ENCODE measurements at places on chromosomes 6 and 20.
A peak's percentile ranks its signal among the peaks of the same experiment; 100 is the strongest.

- DNase-seq: no peak
These were observed 232.1 kb upstream of the TENT5A start for GRCh38 chr6:81984599-81984998.

GRCh38 chr20:57450419-57450818 is 59.2 kb downstream of the RBM38 start:
- DNase-seq: peak; percentile 87

DNA sequence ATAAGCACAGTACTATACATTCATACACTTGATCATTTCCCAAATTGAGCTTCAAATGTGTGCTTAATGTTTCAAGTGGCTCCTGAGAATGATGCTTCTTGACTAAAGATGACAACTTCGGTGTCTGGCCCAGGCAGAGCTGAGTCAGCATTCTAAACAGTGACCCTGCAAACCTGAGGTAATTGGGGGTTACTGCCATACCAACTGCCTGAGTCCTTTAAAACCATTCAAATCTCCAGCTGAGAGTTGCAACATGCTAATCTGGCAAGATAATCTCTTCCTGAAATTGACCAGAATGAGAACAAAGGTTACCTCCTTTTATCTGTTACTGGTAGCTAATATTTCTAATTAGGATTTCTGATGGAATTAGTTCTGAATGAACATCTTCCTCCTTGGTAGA is 8.2 kb downstream of the BACH2 start:
- DNase-seq: no peak

- peak; percentile 40 for DNase-seq
These were observed 7.9 kb downstream of the COL9A3 start for GRCh38 chr20:62824476-62825332.

- DNase-seq: no peak
These were observed 65.2 kb downstream of the PPP1R14C start for GRCh38 chr6:150207931-150208570.

- DNase-seq: no peak
These were observed 134.2 kb downstream of the MRPL14 start for GRCh38 chr6:43992783-43993644.

- no peak for DNase-seq
These were observed 62.9 kb upstream of the HDGFL1 start for GRCh38 chr6:22506496-22506895.

DNA sequence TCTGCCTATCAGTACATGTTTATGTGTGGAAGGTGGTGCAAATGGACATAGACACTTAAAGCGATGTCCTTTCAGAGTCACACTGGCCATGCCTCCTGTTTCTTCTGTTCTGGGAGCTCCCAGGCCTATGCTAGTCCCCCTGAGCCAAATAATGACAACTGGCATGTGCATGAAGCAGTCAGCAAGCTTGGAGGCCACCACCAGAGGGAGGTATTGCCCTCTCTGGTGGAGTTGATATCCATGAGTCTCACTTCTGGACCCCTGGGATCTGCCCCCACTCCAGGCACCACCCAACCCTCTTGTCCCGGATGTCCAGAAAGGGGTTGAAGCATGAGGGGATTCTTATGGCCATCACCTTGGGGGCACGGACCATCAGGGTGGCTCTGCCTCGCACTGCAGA is 172.2 kb downstream of the AIG1 start:
- peak; percentile 26 for DNase-seq

DNA sequence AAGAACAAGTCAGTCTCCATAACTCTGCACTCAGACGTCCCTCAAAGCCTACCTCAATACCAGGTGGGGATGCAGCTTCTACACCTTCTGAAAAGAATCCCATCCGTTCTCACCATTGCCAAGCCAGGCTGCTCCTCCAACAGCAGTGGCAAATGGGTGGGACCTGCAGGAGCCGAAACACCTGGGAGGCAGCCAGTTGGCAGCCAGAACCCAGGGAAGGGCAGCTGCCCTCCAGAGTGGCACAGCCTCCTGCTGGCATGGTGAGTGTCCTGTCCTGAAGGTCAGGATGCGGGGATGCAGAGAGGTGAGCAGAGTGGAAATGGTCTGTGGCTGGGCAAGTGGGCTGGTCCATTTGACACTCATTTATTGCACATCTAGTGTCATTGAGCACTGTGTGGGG is 210.6 kb upstream of the CDH4 start:
- no peak for DNase-seq

DNA sequence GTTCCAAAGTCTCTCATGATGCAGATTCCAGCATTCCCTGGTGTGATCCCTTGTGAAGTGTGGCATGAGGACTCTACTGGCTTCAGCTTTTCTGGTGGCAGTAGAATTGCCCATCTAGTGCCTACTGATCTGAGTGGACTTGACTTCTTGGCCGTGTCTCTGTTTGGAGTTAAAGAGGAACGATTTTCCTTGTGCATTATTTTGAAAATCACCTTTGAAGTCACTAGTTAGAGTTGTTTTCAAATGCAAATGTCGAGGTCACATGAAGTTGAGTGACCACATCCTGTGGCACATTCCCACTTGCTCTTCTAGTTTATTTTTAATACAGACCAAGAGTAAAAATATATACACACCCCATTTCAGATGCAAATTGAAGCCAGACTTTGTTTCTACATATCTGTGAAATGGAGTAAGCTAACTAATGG is 270.7 kb upstream of the TAB2 start:
- DNase-seq: no peak

DNA sequence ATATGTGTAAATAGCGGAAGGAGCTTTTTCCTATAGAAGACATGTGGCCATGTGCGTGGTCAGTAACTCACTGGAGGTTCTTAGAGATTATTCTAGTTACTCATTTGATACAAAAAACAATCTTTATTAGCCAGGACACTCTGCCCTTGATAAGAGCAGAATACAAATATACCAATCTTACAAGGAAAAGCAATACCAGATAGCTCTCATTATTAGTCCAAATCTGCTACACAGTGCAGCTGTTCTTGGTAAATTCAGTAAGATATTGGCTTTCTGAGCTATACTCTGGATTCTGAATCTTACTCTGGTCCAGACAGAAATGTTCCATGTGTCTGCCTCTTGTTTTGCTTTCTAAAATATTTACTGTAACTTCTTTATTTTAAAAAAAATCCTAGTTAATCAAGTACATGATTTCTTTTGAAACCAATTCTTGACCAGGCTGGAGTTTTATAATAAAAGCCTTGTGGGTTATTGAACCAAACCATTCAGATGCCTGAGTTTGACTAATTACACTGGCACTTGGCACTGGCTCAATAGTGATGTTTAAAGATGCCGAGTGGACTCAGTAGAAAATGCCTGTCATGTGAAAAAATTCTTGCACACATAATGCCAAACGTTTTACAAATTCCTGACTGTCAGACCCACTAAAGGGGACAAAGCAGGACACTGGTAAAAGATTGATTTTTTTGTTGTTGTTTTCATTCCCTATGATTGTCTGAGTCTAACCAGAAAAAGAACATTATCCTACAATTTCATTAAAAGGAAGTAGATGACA is 242.8 kb upstream of the TCF21 start:
- no peak for DNase-seq

DNA sequence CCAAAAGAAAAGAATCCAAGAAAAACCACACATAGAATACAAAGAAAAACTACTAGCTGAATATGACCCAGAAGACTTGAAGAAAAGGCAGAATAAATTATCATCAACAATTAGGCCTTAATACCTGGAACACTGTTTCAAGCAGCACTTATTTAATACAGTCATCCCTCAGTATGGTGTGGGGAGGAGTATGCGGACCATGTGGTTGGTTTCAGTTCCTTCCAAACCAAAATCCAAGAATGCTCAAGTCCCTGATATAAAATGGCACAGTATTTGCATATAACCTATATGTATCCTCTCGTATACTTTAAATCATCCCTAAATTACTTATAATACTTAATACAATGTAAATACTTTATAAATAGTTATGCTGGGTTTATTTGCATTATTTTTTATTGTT is 16.1 kb downstream of the CDK19 start:
- DNase-seq: no peak

- no peak for DNase-seq
These were observed 1.6 kb downstream of the MYLIP start for GRCh38 chr6:16130437-16130891.

- DNase-seq: no peak
These were observed 102.5 kb upstream of the IYD start for GRCh38 chr6:150266309-150266708.

DNA sequence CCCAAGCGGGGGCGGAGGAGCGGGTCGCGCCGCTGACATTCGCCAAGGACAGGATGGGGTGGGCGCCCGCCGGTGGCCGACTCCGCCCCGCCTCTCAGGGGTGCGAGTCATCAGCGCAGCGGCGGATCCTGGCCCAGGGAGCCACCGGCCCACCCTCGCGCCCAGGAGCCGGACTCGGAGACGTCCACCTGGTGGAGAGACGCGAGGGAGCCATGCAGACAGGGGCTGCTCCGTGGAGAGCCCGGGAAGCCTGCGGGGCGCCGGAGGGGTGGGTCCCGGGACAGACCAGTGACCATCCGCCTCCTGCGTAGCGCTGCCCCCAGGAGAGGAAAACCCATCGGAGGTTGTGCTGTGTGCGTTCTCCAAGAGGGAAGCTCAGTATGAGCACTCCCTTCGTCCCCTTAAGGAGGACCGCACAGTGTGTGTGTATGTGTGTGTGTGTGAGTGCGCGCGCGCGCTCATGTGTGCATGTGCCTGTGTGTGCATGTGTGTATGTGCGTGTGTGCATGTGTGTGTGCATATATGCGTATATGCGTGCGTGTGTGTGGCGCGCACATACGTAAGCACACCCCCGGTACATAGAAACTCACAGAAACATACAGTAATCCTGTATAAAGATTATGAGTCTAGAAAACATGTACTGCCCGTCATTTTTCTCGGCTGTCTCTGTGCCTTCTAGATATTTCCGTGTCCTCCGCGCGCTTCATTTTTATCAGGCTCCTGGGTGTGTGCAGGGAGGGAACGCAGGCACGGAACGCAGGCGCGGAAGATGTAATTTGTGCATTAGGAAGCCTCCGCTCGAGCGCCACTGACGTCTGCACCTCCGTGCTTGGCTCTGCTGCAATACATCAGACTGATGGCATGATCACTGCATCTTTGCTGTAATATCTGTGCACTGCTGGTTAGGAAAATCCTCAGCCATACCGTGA is 158.9 kb downstream of the TBXT start:
- no peak for DNase-seq

GRCh38 chr6:133587546-133588160 is 301.3 kb upstream of the TCF21 start:
- DNase-seq: no peak

GRCh38 chr6:88179692-88180091 is 13.5 kb upstream of the CNR1 start:
- DNase-seq: peak; percentile 9

DNA sequence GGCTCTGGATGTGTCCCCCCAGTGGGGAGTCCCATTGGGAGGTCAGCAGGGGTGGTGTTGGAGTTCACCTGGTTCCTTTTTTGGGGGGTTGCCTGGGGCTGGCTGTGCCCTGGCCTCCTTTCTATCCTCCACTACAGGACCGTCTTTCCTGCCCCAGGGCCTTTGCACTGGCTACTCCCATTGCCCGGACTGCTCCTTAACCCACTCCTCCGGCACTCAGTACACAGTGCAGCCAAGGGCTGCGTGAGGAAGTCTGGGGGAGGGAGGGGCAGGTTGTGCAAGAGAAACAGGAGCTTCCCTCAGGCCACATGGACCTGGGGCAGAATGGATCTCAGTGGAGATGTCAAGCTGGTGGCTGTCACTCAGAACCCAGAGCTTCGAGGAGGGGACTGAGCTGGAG is 429.3 kb upstream of the SULF2 start:
- DNase-seq: no peak

DNA sequence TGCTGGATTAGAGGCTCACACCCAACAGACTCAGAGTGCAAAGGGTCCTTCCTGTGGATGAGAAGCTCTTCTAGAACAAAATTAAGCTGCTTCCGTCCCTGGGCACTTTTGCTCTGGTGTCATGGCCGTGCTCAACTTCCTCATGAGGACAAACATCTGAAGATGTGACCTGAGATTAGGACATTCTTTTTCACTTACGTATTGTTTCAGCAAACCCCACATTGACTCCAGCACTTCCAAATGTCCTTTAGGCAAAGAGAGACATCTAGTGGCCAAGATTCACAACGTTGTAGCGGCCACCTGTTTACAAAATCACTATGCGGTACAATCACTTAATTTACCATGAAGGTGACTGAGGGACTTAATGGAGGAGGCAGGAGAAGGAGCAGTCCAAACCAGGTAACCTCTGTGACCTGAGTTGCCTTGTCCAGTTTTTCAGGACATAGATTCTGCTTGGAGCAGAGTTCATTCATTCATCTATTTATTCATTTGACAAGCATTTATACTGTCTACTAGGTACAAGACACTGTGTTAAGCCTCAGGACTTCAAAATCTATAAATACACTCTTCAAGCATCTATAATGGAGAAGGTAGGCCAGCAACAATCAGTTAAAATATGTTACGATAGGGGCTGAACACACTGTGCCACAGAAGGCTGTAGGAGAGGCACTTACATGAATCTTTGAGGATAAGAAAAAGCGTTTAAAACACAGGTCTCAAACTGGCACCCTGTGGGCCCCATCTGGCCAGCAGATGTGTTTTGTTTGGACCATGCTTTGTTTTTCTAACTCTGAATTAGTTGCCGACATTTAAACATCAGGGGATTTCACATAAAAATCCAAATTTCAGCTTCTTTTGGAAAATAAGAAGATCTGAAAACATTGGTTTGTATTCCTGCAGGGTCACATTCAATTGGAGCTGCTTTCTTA is 5.6 kb upstream of the ADGRF1 start:
- peak; percentile 90 for DNase-seq

DNA sequence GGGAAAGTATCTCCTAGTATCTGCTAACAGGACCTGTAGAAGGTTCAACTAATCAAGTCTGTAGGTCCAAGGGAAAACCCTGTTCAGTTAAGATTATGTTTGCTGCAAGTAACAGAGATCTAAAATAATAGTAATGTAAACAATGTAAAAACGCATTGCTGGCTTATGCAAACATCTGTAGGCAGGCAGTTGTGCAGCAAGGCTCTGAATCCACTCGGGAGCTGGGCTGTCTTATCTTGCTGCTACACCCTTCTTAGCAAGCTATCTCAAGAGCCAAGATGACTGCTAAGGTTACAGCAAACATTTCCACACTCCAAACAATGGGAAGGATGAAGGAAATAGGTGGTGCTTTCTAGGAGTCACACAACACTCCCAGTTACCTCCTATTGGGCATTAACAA is 397.3 kb upstream of the NRSN1 start:
- no peak for DNase-seq

DNA sequence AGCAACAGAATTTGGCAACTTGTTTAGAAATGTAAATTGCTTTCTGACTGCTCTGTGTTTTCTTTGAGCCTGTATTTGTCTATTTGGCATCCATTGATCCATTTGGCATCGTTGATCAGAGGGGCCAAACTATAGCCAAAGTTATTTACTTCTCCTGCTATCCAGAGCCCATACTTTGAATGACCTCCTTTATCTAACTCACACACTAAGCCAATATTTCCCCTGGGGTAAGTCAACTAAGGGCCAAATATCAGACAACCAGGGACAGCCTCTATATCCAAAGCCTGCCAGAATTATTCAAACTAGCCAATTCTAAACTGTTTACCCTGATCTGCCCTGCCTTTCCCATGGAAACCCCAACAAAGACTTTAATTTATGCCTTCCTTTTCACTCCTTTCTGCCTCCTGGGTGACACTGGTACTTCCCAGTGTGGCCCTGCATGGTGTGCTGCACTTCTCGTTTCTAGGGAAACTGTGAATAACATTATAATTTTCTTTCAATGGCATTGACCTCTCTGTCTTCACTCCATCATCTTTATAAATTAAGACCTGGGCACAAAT is 19.8 kb upstream of the ZNF184 start:
- no peak for DNase-seq

Measured in KBM-7 (cell line).